ENCODE measurements at places on chromosomes 1 and 21.

DNA sequence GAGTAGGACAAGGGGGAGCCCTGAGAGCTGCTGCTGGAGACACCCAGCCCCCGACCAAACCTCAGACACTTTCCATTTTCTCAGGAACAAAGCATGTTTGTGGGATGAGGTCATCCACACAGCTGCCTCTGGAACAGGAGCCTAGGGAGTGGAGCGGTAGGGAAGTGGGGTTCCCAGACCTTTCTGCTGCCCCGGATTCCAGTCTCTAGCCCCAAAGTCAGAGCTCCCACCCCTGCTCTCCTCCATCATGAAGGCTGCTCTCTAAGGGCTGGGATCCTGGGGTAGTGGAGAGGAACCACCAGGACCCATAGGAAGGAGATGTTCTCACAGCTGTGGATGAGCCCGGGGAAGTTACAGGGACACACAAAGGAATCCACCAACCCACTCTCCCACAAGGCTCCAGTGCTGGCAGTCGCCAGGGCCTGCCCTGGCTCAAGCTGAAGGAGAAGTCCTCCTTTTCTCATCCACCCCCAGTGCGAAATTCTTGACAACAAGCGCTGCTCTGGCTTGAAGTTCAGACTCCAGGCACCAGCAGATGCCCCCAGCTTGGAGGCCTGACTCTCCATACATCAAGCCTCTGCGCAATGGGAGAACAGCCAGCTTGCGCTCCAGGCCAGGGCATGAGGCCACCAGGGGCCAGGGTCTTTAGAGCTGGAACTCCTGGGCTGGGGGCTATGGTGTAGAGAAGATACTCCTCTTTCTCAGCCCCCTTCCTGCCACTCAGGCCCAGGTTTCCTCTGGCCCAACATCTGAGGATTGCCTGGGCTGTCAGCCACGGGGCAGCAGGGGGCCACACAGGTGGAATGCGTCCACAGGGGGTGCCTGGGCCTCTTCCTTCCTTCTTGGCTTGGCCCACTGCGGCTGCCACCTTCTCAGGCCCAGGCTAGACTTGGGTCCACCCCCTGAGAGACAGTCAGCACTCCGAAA lies 4.5 kb downstream of the FHL3 start:
- no peak for DNase-seq

DNA sequence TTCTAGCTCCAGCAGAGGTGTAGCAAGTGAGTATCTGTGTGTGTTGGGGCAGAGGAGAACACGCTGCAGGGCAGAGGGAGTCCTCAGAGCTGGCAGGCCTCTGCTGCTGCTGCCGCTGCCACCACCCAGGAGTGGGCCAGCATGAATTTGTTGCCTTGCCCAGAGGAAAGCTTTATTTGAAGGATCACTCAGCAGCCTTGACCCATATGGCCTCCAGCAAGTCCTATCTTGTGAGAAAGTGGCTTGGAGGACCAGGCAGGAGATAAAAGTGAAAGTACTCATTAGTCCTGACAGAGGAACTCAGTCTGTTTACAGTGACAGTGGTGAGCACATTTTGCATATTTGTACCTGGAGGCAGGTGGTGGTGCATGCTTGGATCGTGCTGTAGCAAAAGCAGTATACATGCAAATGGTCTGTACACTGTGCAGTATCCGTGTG lies 3.1 kb downstream of the TRAF5 start:
- no peak for DNase-seq

- no peak for DNase-seq
Measured at GRCh38 chr1:9910076-9910422, at the start of gene CTNNBIP1. TSS of gene CTNNBIP1 (minus strand) at chr1:9910269. CDS start at chr1:9872064, 38,205 bp downstream.

DNA sequence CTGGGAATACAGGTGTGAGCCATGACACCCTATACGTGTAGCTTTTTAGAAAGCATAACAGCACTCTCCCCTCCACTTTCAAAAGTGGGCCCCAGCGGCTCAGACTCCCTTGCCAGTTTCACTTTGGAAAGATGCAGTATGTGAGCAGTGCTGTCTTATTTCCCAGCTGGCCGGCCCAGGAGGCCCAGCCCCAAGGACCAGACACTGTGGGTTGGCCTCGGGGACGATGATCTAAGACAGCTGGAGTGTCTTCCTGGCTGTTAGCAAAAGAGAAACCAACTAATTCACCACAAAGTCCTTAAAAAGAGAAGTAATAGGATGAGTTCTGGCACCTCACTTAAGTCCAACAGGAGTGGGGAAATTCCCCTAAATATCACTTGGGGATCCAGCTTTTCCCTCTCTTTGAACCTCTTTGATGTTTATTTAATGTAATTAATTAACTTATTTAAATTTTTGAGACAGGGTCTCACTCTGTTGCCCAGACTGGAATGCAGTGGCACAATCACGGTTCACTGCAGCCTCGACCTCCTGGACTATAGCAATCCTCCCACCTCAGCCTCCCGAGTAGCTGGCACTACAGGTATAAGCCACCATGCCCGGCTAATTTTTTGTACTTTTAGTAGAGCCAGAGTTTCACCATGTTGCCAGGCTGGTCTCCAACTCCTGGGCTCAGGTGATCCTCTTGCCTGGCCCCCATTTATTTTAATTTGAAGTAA lies 17.6 kb upstream of the CLIC4 start:
- DNase-seq: no peak

GRCh38 chr1:28591708-28592320 lies at the start of gene RAB42:
TSS of gene RAB42 (plus strand) at chr1:28592265. CDS start at chr1:28592512, 247 bp downstream.
- no peak for DNase-seq

- DNase-seq: no peak
Measured at GRCh38 chr1:232883992-232884661, 66.3 kb upstream of the NTPCR start.

DNA sequence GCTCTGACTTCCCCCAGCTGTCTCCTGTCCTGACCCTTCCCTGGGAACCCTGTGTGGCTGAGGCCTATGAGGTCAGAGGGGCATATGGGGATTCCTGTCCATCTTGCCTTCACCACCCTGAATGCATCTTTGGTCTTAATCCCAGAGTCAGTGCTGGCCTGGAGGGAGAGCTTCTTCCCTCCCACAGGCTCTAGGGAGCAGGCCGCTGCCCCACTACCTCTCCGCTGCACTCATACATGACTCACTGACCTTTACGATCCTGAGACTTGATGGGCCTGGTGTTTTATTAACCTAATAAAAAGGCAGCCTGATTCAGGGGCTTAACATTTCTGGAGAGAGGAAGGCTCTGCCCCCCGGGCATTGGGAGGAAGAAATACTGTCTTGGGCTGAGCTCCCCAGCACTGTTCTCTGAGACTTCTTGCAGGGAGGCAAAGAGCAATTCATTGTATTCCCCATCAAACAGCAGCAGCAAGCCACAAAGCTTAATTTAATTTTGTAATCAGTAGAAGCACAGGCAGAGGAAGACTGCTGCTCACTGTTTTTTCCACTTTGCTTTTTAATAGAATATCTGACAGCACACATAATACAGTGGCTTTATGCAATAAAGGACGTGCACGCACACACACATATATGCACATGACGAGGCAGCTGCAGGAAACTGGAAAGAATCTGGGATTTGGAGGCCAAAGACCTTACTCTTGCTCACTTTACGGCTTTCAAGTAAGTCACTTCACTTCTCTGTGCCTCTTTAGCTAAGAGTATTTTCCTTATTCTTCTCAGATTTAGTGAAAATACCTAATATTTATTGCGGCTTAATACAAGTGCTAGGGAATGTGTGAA lies 89.2 kb upstream of the GRIK3 start:
- DNase-seq: no peak

GRCh38 chr1:161511018-161511755 lies 5.9 kb downstream of the FCGR2A start:
- DNase-seq: no peak

DNA sequence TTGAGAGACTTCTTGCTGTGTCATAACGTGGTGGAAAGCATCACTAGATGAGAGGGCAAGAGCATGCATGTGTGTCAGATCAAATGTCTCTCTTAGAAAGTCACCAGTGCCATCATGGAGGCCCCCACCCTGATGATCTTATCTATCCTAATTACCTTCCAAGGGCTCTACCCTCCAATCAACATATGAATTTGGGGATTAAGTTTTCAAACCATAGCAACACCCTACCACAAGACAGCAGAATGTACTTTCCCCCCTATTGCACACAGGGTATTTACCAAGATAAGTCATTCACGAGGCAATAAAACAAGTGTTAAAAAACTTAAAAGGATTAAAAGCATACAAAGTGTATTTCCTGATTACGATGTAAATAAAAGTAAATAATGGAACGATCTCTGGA lies 515.6 kb downstream of the LMO4 start:
- DNase-seq: no peak

DNA sequence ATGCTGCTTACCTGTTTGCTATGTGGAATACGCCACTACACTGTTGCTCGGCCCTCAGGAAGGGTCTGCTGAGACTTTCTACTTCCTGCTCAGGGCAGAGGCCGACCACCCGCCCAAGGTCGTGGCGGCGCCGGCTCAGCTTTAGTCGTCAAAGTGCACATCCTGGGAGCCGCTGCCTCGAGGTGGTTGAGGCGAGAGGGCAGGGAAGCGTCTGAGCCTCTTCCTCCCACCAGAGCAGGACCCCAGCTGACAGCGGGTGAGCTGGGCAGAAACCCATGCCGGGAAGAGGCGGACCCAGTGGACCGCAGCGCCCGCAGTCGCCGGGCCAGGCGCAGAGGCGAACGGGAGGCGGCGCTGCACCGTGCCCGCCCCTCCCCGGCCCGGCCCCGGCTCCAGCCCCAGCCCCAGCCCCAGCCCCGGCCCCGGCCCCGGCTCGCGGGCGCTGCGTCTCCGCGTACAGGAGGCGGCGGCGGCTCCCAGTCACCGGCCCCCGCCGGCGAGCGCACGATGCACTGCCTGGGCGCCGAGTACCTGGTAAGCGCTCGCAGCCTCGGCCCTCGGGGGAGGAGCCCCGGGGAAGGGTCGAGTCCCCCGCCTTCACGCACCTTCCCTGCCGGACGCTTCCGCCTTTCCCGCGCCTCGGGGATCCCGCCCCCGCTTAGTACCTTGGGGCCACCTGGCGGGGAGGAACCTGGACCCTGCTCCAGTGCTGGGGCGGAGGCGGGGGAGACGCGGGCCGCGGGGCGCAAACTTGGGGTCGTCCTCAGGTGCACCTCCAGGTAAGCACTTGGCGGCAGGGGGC lies at the start of gene SLC44A3:
TSS of gene SLC44A3 (plus strand) at position 413 of the 802 bp plus-strand sequence. CDS start at position 508, 95 bp downstream.
- DNase-seq: no peak

GRCh38 chr1:8202182-8202905 lies 115.6 kb upstream of the SLC45A1 start:
- no peak for DNase-seq

GRCh38 chr1:36510418-36510817 lies 27.7 kb upstream of the CSF3R start:
- no peak for DNase-seq

DNA sequence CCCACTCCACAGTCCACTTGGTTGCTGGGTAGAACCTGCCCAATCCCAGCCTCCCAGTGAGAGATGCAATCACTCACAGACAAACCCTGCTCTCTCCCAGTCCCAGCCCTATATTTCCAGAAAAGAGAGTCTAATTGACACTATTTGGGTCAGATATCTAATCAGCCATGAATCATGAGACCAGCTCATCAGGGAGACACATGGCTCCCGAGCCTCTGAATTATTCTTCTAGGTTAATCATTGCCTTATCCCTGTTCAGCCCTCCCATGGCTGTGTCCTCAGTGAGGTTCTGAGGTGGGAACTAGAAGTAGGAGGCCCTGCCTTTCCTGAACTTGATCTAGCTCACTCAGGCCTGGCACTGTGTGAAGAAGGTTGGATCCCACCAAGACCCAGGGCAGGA lies 49.9 kb upstream of the ZC3H12A start:
- no peak for DNase-seq

DNA sequence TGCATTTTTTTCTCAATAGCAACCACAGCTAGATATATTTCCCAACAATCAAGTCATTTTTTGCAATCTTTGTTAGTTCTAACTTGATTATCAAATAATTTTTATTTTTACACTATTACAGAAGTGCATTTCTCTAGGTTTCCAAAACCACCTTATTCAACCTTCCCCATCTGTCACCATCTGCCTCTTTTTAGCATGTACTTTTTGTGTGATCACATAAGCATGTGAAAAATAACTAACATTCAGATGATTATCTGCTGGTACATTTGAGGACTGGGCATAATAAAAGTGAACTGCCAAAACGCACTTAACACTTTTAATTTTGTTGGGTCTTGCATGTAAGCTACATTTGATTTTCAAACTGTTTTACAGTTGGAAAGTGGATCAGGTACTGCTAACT lies 291.5 kb downstream of the AKT3 start:
- DNase-seq: no peak

- no peak for DNase-seq
Measured at GRCh38 chr21:14591377-14591776, 45.3 kb upstream of the SAMSN1 start.

- no peak for DNase-seq
Measured at GRCh38 chr1:109621379-109622136, 1.9 kb downstream of the AMPD2 start.

GRCh38 chr1:169367096-169367685 lies 406 bp downstream of the NME7 start:
- DNase-seq: no peak

DNA sequence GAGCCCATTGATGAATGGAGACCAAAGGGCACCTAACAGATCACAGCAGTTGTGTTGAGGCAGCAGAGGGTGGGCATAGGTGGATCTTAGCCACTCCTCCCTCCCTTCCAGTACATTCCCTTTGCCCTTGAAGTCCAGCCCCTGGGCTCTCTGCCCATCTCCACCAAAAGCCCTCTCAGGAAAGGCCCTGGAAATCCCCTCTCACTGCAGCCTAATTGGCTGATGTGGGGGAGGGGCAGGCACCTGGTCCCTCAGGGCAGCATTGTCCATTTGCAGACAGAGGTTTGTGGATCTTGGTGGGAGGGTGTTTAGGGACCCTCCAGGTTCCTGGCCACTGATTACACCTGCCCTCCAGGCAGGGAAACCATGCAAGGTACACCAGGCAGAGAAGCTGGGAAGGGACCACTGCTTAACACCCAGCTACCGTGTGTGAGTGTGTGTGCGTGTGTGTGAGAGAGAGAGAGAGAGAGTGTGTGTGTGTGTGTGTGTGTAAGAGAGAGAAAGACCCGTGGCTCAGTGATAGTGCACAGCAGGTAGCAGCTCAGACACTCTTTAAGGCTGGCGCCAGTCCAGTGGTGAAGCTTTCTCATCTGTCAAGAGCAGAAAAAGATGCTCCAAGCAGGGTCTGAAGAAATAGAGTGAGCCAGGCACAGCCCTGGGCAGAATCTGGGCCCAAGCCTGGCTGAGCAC lies 71.1 kb downstream of the MATN1 start:
- DNase-seq: no peak

GRCh38 chr1:153832293-153832692 lies 57.1 kb downstream of the SLC27A3 start:
- no peak for DNase-seq

DNA sequence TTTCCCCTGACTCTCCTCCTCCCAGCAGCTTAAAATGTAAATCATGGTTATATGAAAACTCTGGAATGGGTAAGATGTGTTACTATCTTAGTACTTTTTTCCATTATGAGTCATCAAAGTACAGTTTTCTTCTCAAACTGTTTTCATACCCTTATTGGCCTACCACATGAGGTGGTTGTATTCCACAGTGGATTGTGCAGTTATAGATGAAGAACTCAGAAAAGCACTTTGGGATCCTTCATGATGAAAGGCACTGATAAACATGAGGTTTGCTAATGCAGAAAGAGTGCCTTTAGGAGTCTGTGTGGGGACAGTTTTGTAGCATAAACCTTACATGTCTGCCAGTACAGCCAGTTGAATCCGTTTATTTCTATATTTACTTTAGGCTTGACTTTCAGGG lies 32.0 kb upstream of the MYOCOS start:
- DNase-seq: no peak

GRCh38 chr1:239958063-239958462 lies 133.6 kb upstream of the FMN2 start:
- DNase-seq: no peak
